Mesenteric fat pad (tissue), 1 donor: ENCODE measurements at places on chromosomes 13 and 19. TPM values are rescaled to one million over a fixed set of nuclear protein-coding genes. Genes with fewer than 3 reads are reported as not detected.

The ZNF177 gene
- 0.48 TPM for total RNA-seq

The NBEA gene
- 3.7 TPM for total RNA-seq

- DNase-seq: no peak
These were observed 198.7 kb downstream of the KCTD12 start for GRCh38 chr13:76687467-76687866.

DNA sequence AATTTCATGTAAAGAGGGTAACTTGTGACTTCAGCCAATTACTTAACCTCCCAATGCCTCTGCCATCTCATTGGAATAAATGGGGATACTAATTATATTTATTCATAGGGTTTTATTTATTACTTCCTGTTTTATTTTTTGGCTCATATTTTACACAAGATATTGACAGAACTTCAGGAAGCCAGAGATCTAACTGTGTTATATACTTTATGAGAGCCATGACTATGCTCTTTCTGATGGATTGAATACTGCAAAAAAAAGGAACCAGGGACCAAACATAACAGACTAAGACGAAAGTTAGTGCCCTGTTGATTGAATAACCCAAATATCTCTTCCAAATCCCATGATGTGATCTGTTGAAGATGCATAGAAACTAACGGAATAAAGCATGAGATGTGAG, 243.3 kb upstream of the STARD13 start:
- DNase-seq: no peak

The IZUMO2 gene
- not detected for total RNA-seq

DNA sequence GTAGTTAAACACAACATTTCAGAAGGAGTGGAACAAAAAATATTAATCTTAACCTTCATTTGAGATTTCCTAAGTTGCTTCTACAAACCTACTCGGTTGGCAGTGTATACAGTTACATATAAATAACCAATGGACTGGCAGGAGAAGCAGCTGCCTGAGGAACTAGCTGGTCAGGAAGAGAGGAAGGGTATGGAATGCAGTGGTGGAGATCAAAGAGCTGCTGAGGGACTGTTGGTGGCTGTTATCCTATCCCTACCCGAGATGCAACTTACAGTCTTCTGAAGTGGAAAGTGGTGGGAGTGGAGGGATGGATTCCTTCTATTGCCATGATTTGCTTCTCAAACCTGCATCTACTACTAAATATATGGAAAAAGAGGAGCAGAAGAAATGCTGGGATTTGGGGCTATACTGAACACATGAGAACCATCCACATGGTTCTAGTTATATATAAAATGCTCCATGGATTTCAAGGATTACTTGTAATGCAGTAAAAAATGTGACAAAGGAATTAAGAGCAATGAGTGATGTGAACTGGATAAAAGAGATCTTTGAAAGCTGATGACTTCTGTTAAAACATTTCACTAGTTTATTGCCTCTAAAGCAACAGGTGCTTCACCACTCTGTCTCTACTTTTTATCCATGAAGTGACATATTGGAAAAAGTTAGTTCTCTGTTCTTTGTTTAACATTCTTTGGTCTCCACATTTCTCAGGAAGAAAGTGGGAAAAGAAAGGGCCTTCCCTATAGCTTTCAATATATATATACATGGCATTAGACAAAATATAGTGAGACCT, 29.9 kb downstream of the MICU2 start:
- no peak for DNase-seq

DNA sequence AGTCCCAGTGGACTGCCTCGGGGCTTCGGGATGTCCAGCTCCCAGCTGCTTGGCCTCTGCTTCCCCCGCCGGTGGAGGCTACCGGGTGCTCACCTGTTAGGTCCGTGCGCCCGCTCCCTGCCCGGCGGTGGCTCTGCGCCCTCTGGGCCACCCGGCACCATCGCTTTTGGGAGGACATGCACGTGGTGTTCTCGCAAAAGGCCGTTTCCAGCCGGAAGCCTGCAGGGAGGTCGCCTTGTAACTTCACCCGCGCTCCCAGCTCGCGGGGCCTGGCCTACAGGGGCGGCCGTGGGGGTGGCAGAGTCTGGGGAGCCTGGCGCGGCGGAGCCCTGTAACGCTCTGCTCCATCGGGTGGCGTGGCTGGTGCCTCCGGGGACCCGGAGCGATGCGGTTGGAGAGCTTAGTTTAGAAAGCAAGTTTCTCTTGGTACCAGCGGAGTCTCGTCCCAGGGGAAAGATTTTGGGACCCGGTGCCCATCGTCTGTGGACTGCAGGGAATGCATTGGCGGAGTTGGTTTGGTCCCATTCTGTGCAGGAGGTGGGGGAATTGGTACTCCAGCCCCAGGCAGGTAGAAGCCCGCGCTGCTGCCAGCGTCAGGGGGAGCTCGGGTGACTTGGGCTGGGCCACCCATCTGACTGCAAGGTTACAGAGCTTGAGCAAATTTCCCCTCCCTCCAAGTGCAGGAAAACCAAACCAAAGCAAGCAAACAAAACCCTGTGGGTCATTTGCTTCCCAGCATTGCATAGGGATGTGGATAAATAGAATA, 673 bp downstream of the SPATA13 start:
- DNase-seq: no peak

- no peak for DNase-seq
These were observed 13.8 kb downstream of the ZNF557 start for GRCh38 chr19:7083076-7083956.

DNA sequence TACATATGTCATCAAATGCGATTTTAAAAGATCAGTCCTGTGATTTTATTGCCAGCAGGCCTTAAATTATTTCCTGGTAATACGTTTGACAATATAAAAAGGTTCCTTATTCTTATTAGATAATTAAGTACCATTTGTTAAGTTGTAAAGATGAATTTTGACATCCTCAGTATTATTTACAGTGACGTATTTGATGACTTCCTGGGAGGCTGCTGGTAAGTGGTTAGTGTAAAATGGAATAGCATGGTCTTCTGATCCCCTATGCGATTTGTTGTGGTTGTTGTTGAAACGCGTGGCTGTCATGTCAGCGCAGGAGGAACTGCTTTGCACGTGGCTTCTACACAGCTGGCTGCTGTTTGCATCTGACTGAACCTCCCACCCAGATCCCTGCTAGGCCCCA, 99.7 kb downstream of the DCLK1 start:
- DNase-seq: no peak

DNA sequence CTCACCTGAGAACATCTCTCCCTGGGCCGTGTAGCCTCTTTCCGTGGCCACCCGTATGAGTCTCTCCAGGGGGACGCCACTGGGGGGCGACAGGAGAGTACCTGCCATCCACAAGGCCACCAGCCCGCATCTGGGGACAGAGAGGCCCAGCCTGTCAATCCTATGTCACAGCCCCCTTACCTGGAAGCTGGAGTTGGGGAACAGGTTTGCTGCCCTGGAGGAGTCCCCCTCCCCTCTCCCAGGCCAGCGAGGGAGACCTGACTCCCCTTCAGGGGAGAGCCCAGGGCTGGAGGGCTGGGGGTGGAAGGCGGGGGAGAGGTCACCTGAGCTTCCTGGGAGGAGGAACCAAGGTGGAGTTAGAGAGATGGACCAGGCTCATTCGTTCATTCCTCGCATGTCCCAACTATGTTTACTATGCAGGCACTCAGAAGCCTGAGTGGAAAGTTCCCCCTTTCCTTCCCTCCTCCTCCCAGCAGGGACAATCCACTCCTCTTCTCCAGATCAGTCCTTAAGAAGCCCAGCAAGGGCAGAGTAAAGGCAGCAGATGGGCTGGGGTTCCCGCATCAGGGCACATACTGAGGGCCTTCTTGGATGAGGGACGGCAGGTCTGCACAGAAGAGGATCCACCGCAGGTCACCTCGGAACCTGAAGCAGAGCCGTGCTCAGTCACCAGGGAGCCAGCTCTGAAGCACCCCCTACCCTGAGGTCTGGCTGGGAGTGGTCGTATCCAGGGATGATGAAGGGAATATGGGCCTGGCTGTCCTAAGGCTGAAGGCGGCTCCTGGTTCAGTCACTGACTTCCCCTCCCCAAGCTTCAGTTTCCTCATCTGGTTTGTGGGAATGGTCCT, 5.5 kb downstream of the ACTMAP start:
- DNase-seq: no peak

The SIRT2 gene
- total RNA-seq: 60.2 TPM

DNA sequence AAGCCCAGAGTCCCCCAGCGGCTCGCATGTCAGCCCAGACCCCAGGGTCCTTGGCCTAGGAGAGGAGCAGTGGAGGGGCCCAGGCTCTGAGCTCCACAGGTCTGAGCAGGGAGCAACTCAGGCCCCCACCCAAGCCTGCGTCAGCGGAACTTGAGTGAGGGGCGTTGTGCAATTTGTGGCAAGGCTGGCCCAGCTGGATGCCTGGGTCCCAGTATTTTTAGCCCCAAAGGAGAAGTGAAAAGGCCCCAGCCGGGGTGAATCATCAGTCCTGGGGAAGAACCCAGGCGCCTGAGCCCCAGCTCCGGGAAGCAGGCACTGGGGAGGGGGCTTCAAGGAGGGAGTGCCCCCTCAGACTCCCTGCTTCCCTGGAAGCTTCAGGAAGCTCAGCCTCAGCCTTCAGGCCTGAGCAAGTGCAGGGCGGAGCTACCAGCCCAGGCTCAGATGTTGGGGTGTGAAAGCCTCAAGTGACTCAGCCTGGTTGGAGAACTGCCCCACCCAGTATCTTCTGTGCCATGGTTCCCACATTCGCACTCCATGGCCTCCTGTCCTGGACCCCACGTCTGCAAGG, 7.2 kb downstream of the MED29 start:
- DNase-seq: no peak

The FAM98C gene
- total RNA-seq: 11.8 TPM

GRCh38 chr13:109737606-109738005, 48.8 kb downstream of the IRS2 start:
- DNase-seq: no peak

DNA sequence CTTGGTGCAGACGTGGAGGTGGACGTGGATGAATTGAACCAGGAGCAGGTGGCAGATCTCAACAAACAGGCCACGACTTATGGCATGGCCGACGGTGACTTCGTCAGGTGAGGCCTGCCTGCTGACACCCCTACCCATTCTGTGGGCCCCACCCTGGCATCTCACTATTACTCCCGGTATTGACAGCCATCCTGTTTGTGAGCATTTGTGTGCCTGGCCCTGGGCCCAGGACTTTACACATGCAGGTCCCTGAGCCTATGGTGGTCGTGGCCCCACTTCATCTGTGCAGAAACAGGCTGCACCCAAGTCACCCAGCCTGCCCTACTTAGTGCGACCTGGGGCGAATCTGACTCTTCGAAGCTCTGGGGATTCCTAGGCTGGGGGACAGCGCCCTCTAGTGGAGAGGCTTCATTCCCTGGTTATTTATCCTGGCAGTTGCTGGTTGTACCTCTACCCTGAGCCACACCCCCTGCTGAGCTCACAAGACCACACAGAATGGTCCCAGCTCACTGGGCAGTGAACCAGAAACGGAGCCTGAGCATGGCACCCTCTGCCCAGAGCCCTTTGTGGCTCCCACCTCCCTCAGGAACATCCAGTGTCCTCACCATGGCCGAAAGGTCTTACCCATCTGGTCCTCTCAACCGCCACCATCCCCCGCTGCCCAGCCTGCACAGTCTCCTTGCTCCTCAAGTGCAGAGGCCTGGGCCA, 16.9 kb downstream of the ZNF296 start:
- DNase-seq: no peak

GRCh38 chr19:55464662-55465054, at the start of gene C19orf85:
Gene C19orf85 (minus strand): TSS chr19:55464751. CDS start chr19:55464554, 197 bp downstream.
- no peak for DNase-seq
